ENCODE measurements at places on chromosomes 16 and 17. TPM values are rescaled to one million over a fixed set of nuclear protein-coding genes. Genes with fewer than 3 reads are reported as not detected.

Gene CENPN
- 87.6 TPM for total RNA-seq

Gene ST6GALNAC2
- not detected for total RNA-seq

Gene GLYR1
- 92.7 TPM for total RNA-seq

Gene TVP23A
- 0.04 TPM for total RNA-seq

GRCh38 chr17:73293480-73293911 is 18.3 kb downstream of the CDC42EP4 start:
- DNase-seq, result no peak

GRCh38 chr16:22052980-22053379 is 39.4 kb upstream of the VWA3A start:
- DNase-seq, result no peak
